ENCODE measurements at places on chromosomes 16 and 17.

GRCh38 chr16:325375-326145, 27.0 kb downstream of the AXIN1 start:
- DNase-seq = no peak

DNA sequence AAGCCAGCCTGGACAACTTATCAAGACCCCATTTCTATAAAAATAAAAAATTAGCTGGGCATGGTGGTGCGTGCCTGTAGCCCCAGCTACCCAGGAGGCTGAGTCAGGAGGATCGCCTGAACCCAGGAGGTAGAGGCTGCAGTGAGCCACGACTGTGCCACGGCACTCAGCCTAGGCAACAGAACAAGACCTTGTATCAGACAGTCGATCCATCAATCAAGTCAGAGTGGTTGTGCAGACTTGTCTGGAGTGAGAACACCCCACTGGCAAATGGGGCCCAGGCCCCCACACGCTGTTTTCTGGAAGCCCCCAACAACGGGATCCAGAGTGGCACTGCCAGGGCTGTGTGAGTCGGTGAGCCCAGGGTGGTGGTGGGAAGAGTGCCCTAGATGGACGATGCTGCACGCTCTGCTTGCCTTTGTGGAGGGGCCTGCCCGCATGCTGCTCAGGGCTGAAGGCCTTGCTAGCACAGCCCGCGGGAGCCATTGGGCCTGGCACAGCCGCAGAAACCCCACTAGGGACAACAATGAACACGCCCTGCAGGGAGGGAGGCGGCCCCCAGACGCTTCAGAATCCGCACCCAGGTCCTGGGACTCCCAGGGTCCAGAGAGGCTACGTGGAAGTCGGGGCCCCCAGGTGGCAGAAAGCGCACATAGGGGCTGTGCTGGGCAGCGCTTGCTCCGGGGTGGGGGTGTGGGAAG, 80.1 kb upstream of the GNG13 start:
- DNase-seq = no peak

DNA sequence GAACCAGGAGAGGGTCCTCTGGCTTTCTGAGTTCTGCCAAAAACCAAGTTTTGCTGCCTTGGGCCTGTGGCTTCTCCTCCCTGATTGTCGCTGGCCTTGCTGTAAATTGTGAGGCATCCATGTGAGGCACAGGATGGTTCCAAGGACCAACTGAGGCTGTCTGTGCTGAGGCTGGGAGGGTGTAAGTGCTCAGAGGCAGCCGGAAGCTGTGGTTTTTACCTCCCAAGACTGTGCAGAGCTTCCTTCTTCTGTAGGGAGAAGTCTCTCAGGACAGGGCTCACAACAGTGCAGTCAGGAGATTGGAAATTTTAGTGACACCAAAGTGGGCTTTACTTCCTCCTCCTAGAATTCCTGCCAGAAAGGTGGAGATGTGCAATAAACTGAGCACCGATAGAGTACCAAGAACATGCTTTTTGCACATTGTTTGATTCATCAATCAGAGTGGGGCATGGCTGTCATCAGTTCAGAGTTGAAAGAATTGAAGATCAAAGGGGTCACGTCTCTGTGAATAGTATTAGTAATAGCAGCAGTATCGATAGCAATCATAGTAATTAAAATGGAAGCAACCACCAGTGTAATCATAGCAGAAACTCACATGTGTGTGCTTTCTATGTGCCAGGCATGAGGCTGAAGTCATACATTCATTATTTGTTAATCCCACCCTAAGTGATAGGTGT, 467.1 kb downstream of the WWOX start:
- DNase-seq = no peak

DNA sequence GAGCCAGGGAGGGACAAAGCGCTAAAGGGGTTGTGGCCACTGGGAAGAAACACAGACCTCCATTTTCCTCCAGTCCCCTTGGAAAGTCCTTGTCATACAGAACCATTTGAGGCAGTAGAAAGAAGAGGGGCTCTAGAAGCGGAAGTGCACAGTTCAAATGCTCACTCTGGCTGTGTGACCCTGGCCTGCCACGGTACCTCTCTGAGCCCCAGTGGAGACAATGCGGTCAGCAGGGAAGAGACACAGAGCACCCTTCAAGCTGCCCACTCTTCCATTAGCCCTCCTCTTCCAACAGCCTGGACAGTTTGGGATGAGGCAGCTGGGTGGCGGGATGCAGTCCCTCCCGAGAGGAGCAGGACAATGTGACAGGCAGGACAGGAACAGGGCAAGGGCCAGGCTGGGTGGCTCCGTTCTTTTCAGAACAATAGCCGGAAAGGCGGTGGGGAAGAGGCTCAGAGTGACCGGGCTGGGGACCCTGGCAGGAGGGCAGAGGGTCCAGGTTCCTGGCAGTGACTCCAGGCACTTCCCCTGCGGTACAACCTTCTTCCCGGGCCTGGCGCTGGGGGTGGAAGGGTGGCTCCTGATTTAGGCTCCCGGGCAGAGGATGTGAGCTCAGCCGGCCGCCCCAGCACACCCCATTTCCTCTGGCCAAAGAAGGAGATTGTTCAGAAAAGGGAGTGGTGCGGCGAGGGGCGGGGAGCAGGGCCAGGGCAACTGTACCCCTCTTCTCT, 5.6 kb downstream of the CASKIN2 start:
- DNase-seq = no peak

- peak; percentile 23 for DNase-seq
These were observed 11.5 kb upstream of the SRCIN1 start for GRCh38 chr17:38617074-38617860.

- DNase-seq = no peak
These were observed 34.3 kb downstream of the SEC14L1 start for GRCh38 chr17:77174928-77175661.

- DNase-seq = no peak
These were observed 6.8 kb downstream of the UBALD2 start for GRCh38 chr17:76271669-76272540.

- no peak for DNase-seq
These were observed 10.8 kb downstream of the CPNE2 start for GRCh38 chr16:57102888-57103851.

- DNase-seq = peak; percentile 46
These were observed 15.3 kb upstream of the FZD2 start for GRCh38 chr17:44541884-44542581.

DNA sequence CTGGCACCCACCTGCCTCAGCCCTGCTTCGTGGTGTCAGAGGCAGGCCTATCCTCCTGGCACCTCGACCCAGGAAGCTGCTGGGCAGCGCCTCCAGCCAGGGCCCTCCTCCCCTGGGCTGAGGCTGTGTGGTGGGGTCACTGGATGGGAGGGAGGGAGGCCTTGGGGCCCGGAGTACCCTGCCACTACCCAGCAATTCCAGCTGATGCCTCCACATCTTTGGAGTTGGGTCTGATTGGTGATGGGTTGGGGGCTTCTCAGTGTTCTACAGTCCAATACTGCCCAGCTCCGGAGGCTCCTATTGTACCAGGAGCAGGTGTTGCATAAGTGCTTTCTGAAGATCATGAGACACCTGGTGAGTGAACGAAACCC, 48.0 kb downstream of the USP22 start:
- no peak for DNase-seq

DNA sequence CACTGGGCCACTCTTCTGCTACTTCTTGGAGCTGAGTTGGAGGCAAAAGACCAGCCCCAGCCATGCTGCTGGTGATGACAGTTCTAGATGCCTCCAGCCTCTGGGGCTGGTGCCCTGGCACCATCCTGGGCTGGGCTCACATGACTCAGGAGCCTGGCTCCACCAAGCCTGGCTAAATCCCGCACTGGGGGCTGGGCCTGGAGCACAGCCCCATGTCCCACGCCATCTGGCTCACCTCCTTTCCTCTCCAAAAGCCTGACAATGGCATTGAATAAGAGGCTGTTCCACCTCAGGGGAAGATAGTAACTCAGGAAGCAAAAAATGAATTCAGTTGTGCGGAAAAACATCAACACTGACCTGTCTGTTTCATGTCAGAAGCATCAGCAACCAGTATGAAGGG, 45.1 kb upstream of the MTSS2 start:
- DNase-seq = no peak

DNA sequence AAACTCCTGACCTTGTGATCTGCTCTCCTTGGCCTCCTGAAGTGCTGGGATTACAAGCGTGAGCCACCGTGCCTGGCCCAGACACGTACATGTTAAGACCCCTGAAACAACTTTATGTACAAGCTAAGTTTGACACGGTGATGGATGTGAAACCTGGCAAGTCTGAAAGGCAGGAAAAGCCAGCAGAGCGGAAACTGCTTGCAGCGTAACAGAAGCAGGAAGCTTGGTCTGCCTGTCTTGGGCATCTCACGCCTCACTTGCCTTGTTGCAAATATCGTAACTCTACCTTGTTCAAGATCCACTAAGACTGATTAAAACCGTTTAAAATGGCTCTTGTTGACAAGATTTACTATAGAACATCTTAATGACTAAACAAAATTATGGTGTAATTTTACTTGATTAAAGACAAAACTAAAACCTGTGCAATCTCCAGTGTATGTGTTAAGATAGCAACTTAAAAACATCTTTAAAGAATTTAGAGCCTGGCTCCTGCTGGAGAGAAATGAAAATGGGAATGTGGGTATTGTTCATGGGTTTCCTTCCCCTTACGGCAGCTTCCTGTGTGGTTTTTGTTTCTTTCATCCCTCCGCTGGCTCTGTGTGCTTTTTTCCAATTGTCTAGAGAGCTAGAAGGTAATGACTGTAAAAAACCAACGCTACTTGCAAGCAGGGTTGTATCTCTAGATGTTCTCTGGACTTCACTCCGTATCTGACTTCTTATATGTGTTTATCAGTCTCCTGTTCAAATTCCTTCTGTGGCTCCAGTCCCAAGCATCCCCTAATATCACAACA, 477.6 kb downstream of the XYLT1 start:
- no peak for DNase-seq

GRCh38 chr17:32111141-32111771, 31.0 kb upstream of the RHOT1 start:
- no peak for DNase-seq

DNA sequence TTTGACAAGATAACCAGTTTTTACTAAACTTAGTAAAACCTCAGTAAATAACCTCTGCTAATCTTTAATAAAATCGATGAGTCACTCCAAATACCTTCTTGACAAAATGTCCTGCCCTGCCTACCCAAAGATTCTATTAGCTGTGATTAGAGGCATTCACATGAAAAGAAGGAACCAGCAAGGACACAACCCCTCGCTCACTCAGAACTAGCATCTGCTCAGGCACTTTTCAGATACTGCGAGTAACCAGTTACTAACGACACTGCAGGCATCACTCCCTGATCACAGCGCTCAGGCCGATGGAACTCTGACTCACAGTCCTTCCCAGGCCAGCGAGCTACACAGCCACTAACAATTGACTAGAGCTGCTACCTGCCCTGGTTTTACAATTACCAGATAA, 24.3 kb downstream of the PELP1 start:
- no peak for DNase-seq

DNA sequence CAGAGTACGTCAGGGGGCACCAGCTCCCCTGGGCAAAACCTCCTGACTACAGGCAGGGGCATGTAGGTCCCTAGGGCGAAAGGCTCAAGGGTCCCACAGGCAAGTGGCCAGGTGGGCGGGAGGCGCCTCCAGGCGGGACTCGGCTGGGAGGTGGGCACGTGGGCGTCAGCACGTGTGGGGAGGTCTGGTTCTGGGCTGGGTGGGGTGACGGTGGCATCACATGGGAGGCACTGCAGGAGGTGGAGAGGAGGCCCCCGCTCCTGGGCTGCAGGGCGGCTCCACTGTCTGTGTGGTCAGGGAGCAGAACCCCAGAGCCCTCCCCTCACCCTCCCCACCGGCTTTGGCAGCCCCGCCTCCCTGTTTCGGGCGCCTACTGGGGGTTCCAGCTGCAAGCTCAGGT, 52.7 kb downstream of the ACTG1 start:
- DNase-seq = no peak

DNA sequence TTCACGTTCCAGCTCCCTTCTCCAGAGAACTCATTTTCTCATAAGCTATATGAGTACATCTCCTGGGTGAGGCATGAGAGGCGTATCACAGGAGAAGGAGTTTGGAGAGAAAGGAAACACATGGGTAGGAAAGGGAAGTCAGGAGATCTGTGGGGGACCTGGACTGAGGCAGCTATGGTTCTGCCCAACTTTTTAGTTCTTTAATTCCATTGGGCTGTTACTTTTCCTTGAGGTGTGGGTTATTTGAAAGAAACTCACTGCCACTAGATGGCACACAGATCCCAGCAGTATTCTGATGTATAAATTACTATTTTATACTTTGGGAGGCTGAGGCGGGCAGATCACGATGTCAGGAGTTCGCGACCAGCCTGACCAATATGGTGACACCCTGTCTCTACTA, 63.6 kb downstream of the NUP93 start:
- no peak for DNase-seq

DNA sequence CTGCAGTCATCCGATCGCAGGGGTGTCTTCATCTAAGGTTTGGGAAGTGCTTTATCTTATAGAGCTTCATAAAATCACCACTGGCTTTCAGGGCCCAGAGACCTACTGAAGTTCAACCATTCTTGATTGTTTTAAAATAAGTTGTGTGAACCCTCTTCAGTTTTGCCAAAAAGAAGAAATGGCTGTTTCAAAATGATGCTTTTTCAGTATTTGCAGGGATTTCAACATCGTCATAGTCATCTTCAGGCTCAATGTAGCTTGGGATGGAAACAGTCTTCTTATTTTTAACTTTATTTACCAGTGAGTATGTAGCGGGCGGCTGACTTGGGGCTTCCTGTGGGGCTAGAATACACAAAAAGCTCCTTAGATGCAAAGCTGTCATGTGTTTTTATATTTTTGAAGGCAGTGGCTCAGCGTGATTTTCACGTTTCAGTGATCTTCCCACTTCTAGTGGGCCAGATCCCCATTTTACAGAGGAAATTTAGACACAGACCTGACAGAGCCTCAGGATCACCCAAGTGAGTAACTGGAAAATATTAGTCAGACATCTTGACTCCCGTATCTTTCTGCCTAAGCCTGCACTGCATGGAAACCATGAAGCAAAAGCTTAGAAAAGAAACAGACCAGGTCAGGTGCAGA, 19.1 kb upstream of the ZNF594 start:
- DNase-seq = no peak

DNA sequence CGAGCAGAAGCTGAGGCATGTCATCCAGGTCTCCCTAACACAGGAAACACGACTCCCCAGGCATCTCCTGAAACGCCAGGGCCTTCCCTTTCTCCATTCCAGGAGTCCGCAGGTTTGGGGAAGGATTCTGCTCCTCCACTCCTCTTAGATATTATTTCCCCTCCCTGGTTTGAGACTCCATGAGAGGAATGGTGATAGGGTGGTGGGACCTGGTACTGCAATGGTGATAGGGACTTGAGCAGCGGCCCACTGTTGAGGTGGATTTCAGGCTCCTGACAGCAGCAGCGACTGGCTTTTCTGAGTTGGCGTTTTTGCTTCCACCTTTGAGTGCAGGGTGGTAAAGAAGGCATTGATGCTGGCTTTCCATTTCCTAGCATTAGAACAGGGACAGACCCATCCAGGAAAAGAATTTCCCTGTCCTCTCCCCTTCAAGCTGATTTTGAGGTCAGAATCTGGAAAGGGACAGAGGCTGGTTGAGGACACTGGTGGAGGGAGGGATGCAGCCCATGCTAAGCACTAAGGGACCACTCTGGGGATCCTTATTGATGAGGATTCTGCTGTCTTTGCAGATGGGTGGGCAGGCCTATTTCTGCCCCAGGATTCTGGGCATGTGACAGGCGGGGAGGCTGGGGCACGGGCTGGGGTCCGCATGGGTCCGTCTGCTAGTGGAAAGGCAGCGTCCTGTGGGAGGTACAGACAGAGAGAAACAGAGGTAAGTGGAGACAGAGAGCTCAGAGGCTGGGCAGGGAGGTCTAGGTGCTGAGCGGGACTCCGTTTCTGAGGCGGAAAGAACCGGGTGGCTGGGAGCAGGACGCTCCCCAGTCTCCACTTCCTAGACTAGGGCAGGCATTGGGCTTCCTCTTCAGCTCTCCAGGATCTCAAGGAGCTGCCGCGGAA, 1.3 kb upstream of the TBX4 start:
- DNase-seq = no peak

- DNase-seq = no peak
These were observed 18.9 kb downstream of the ADGRG1 start for GRCh38 chr16:57647136-57647875.

Data from NCI-H1092 treated with DMSO at 0.1 percent for 48 hours (cell line).